Stimulated activated CD4-positive, alpha-beta T cell treated with anti-CD3 and anti-CD28 coated beads, Interleukin-4, amount 100 ng/mL, for 24 hours (primary cell): ENCODE measurements at places on chromosomes 7 and 10.

DNA sequence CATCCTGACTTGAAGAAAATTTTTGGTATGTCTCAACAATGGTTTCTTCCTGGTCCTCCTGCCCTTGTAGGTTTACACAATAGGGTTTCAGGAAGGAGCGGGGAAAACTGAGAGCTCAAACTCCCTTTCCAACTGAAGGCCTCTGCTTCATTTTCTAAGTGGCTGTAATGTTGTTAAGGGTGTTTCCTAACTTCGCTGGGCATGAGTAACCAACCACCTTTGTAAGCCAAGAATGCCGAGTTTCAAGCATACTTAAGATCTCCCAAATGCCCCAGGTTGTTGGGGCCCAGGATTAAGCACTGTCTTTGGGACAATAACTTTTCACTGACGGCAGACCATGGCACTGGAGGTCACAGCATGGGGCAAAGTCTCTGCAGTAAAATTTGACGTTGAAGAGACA lies 33.6 kb upstream of the DRGX start:
- DNase-seq = no peak

- no peak for DNase-seq
Measured at GRCh38 chr7:28550580-28551186, 138.4 kb downstream of the CREB5 start.

GRCh38 chr10:124388476-124388822 lies 30.3 kb downstream of the OAT start:
- DNase-seq = no peak

DNA sequence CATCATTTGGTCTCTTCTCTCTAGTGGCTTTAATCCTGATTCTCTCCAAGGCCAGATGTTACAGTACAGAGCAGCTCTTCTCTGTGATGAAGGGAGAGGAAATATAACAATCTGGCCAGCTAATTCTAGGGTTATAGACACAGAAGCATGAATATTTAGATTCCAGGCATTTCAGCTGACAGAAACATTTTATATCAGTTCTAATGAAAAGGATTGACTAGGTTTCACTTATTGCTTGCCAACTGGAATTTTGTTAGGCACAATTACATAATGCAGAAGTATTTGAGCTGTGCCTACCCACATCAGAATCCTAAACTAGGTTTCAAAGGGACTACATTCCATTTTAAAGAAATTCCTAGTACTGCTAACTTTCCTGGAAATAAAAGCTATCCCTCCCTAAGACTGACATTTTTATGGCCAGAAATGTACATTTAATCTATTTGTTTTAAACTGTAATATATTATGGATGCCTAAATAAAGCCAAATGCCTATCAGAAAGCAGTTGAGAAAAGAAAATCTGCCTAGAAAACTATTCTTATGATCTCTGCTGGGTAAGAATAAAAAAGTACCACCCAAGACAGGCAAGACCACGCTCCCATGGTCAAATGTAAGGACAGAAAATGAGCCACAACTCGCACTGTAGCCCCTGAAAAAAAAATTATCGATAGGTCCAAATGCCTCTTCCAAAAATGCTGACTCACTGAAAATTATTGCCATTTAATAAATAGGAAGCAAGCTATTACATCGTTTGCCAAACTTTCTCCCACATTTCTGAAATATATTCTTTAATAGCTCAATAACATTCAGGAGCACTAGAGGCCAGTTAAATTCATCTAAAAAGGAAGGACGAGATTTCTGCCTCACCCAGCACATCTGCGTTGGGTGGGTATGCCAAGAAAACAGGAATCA lies 498.1 kb downstream of the KCNMA1 start:
- no peak for DNase-seq

- no peak for DNase-seq
Measured at GRCh38 chr10:36721871-36722270, 403.5 kb upstream of the ANKRD30A start.

DNA sequence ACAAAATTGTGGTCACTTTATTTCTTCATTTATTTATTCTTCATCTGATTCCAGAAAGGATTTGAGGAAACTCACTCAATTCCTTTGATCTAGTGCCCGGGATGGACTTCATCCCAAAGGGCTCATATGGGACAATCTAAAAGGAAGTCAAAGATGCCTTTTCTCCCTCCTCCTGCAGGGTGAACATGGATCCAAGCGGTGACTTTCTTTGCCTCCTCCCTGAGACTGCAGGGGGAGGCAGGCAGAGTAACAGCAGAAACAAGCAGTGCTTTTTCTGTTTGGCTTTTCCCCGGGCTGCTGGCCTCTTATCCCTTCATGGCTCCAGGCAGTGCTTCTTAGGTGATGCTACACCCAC lies 10.0 kb upstream of the DNMBP start:
- no peak for DNase-seq

DNA sequence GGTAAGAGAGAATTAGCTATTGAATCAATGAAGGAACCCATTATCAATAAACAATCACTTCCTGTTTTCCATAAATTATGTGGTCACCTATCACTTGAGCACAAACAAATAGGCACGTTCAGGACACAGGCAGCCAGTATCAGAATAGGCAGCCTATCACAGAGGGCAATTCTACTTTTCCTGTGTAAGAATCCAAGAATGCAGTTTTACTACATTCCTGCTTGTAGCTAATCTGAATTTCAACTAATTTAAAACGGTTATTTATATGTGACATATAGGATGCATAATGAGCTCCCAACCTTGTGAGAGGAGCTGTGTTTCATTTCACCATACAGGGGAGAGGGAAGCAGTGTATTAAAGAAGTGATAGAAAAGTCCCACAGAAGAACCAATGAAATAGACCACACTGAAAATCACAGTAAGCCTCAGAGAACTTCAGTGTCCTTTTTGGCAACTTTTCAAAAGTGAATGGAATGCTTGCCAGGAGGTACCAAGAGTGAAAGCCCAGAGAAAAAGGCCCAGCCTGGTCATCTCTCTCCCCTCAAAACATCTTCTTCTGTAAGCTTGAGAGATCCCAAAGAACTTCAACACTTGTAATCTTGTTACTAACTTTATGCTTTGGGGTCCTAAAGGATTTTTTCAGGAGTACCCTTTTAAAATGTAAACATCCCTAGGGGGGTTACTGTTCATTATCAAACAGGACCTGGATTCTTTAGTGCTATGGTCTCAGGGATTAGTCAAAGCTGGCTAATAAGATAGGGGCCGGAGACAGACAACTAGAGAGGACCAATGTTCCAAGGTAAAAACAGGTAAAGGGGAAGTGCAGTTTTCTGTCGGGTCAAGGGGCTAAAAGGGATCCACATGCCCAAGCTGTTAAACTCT lies 1.3 kb downstream of the IMMP2L start:
- DNase-seq = no peak

DNA sequence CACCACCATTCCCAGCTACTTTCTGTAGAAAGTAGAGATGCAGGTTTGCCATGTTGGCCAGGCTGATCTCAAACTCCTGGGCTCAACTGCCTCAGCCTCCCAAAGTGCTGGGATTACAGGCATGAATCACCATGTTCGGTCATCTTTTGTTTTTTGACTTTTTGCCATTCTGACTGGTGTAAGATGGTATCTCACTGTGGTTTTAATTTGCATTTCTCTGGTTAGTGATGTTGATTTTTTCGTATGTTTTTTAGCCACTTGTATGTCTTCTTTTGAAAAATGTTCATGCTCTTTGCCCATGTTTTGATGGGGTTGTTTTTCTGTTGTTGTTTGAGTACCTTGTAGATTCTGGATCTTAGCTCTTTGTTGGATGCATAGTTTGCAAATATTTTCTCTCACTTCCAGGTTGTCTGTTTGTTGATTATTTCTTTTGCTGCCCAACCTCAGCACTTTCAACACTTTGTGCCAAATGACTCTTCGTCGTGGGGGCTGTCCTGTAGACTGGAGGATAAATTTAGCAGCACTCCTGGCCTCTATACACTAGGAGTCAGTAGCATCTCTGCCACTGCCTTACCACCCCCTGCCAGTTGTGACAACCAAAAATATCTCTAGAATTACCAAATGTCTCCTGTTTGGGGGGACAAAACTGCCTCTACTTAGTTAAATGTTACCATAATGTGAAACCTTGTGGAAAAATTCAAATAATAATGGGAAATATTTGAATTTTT lies 6.5 kb upstream of the CPED1 start:
- no peak for DNase-seq

- peak; percentile 76 for DNase-seq
Measured at GRCh38 chr10:103350517-103351260, at the start of gene PCGF6. TSS of gene PCGF6 (minus strand) at chr10:103351140. CDS start at chr10:103351066, 74 bp downstream.

- DNase-seq = peak; percentile 8
Measured at GRCh38 chr10:28087661-28088351, 88.9 kb upstream of the ODAD2 start.

DNA sequence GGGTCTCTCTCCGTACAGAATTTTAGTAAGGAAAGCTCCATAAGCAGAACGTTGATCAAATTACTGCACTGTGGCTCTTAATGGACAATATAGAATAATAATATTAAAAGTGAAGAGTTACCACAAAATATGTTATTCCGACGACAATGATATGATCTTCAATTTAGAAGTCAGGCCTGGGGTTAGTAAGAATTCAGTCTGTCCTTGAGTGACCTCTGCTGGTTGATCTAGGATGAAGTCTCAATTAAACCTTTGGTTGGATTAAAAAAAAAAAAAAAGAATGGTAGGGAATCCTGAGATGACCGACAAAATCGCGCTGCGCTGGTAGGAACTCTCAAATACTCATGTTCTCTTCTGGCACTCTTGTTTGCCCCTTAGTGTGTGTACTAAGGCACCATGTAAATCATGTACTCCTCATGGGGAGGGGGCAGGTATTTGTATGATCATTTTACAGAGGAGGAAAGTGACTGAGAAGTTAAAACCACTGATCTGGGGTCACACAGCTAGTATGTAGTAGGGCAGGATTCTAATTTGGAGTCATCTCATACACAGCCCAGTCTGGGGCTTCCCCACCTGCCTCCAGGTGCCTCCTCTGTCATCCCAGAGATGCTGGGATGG lies 161.3 kb upstream of the NPVF start:
- no peak for DNase-seq

DNA sequence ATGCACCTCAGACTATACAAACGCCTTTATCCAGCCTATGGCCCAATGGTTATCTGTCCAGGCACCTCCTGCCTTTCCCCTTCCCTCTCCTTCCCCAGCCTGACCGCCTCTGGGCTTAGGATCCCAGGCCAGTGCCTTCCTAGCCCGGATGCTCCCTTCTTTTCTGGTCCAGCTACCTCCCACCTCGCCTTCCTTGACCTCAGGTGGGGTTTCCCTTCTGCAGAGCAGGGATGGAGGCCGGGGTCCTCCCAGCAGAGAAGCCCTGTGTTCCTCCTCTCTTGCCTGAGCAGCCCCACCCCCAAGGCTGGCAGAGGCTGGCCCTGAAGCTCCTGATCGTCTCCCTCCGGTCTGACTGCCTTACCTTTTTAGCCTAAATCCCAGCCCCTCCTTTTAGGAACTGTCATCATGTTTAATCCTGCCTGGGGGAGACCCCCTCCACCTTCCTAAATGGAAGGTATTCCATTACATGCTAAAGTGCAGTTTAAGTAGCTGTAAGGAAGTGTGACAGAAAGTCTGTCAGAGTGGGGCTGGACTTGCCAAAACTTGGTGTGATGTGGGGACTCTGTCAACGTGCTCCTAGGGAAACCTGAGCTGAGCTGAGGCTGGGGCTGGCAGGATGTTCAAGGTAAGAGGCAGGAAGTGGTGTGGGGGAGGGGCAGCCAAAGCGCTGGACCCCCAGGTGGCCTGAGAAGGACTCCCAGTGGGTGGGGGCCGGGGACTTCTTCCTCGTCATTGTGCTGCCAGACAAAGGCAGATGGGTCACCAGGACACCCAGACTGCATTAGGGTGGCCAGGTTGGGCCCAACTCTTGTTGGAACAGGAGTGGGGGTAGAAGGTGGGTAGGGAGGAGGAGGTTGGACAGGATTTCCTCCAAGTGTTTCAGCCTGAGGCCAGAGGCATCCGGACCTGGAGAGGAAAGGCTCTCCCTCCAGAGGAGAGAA lies 39.5 kb downstream of the LBX1 start:
- DNase-seq = no peak

DNA sequence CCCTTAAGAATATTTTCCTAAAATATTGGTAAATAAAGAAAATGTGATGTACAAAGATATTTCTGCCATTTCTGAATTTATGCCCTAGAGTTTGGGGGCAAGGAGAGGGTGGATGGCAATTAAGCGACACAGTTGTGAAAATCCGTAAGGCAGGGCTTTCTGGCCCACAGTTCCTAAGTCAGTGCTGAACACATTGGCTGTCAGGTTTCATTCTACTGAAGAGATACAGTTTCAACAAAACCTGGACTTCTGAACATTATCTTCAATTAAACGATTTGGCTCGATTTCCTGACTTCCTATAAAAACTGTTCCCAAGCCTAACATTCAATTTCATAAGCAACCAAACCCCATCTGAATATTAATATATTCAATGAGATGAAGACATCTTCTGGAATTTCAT lies 61.1 kb upstream of the NEBL start:
- DNase-seq = no peak

DNA sequence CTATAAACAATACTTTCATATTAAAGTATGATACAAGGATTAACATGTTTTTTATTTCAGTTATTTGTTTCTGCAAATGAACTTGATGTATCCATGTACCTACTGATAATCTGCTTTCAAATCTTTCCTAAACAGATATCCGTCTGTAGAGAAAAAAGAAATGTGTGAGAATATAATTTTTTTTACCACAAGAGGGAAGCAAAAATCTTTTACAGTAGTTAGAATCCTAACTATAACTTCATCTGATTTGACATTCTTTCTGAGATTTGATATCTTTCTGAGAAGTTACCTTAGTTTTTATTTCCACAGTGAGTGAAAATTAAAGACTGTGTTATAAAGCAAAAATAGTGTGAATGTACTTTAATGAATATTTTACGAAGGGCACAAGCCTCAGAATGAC lies 203.9 kb upstream of the PCLO start:
- no peak for DNase-seq

- no peak for DNase-seq
Measured at GRCh38 chr7:101586906-101587677, 42.0 kb downstream of the MYL10 start.

GRCh38 chr10:14623931-14624330 lies 150.8 kb downstream of the FAM107B start:
- DNase-seq = no peak

- DNase-seq = no peak
Measured at GRCh38 chr10:6501931-6502330, 78.1 kb downstream of the PRKCQ start.

GRCh38 chr10:63766745-63767137 lies 245.5 kb downstream of the REEP3 start:
- no peak for DNase-seq

DNA sequence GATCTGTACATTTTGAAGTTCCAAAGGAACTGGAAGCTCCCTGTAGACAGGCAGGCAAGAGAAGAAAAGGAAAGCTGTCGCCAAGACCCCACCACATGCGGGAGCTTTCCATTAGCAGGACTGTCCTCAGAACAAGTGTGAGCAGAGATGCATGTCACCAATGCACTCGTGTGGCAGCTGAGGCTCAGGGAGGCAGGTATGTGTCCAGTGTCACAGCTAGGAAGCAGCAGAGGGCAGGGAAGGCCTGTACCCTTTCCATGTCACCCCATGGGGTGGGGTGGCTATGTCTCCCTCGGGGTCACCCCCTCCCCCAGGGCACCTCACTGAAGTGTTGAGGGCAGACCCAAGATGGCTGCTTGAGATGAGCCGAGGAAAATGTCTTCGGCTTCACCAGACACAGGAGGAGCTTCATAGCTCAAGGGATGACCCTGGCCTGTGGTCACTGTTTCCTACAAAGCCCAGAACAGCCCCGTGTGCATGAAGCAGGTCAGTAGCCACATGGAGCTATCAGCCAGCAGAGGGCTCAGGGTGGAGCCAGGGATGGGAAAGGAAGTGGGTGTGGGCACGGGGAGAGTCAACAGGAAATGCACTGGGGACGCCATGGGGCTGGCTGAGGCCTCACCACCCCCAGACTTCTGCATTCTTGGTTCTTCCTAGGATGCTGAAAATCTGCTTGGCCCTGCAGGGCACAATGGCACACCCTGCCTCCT lies 96.6 kb downstream of the FAM53B start:
- DNase-seq = peak; percentile 67

GRCh38 chr10:93080350-93081046 lies 6.8 kb downstream of the CYP26A1 start:
- DNase-seq = peak; percentile 58
